NCI-H460 (cell line): ENCODE measurements at places on chromosomes 2 and 18.

GRCh38 chr18:70197844-70198243 lies 7.6 kb downstream of the RTTN start:
- DNase-seq, result no peak

DNA sequence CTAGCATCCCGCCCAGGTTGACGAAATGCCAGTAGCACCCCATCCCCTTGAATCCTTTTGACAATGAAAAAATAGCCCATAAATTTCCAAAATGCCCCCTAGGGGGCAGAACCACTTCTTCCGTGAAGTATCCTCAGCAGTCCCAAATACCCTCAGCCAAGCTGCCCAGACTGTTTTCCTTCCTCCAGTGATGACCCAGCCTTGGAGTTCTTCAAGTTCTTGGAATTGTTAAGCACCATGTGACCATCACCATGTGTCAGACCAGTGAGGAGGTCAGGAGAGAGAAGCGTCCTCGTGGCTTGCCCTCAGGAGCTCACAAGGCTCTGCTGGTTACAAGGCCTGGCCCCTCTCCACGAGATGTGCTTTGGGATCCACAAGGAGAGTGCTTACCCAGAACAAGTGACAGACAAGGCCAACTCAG lies 1.4 kb upstream of the SLC23A3 start:
- DNase-seq, result peak; percentile 49

DNA sequence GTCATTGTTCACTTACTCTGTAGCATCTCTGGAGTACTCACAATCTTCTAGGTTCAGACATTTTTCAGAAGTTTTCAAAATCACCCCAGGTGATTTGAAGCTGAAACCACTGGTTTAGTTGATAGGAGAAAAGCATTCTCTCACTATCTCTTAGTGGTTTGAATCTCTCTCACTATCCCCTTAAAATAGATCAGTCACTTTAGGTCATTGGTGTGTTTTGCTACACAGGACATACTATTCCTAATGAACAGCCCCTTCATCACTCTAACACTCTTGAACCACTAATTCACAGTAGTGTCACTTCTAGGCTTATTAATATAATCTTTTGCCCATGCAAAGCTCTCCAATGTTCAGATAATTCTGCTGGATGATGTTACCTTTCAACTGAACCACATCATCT lies 34.5 kb downstream of the LYPD6 start:
- DNase-seq, result no peak

GRCh38 chr2:66575625-66576310 lies 140.8 kb downstream of the MEIS1 start:
- no peak for DNase-seq

DNA sequence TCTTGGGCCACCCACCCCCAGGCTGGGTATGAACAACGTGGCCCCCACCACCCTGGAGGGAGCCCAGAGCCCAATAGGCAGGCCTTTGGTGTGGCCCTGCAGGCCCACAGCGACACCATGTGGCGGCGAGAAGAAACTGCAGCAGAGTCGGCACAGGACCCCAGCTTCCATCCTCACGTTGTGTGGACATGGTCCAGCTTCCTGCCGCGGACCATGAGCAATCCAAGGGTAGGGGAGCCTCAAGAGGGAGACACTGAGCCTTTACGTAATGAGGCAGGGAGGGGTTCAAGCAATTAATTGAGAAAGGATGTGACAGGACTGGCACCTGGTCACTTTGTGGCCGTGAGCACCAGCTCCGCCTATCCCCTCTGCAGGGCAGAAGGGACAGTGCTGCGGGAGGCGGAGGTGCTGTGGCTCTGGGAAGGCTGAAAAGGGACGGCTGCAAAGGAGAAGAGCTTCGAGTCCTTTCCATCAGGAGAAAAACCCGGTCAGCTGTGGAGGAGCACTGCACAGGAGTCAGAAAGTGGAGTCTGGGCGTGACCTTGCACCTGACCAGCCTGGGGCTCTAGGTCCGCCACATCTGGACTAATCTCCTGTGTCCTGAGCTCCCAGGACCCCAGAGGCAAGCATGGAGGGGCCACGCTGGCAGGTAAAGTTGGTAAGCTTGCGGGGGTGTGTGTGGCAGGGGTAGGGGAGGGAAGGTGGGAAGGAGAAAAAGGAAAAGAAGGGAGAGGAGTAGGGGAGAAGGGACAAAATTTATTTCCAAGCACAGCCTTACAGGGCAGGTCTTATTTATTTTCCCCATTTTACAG lies 44.9 kb downstream of the TMEM37 start:
- DNase-seq, result peak; percentile 53

GRCh38 chr2:73962798-73963197 lies 21.9 kb upstream of the TET3 start:
- no peak for DNase-seq

- no peak for DNase-seq
These were observed 49.6 kb downstream of the SMIM21 start for GRCh38 chr18:75377926-75378325.

- DNase-seq, result no peak
These were observed 955.8 kb downstream of the TDRD15 start for GRCh38 chr2:22079583-22079982.

- DNase-seq, result peak; percentile 15
These were observed 644.3 kb downstream of the IRS1 start for GRCh38 chr2:226155093-226155875.

- DNase-seq, result no peak
These were observed 35.4 kb downstream of the PREPL start for GRCh38 chr2:44325897-44326296.

DNA sequence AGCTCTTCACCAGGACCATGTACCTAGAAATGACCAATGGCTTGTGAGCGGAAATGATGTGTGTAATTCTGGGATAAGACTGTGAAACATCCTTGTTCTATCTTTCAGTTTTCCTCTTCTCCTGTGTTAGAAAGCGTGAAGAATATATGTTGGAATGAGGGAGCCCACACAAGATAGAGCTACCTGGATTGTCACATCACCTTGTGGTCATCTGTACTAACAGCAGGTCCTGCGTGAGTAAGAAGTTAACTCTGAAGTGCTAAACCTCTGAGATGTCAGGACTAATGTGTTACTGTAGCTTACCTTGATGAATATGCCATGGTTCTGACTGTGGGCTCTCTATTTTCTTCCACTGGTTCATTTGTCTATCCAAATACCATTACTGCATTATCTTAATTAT lies 75.6 kb downstream of the FASTKD2 start:
- DNase-seq, result no peak

DNA sequence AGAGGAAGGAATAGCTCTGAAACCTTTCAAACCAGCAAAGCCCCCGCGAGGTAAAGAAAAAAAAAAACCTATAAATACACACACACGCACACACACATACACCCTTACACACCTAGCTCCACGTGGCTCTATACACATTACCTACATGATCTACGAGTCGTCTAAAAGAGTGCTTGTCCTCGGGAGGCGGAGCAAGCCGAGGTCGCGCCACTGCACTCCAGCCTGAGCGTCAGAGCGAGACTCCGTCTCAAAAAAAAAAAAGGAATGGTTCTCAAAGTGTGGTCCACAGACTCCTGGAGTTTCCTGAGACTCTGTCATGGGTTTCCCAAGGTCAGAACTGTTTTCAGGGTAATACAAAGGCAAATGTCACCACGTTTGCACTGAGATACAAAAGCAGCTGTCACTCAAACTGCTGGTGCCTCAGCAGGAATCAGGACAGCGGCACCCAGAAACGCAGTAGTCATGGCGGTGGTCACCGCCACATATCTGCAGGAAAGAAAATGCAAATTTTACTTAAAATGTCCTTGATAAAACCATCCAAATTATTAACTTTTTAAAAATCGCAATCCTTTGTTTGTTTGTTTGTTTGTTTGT lies 130.0 kb upstream of the GPC1 start:
- DNase-seq, result no peak

DNA sequence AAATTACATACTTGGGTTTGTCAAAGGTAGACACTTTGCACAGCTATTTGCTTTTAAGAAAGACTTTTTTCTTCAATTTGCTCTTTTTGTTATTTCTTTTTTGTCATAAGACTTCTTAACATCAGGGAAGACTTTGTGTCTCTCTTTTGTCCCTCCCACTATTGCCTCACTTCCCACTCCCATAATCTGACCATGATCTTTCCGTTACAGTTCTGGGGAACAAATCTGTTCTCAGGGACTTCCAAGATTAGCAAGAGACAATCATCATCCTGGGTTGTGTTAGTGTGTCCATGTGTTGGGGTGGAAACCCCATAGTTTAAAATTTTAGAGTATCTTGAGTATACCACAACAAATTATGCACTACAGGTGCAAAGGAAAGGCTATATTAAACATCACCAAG lies 75.3 kb downstream of the REV1 start:
- no peak for DNase-seq

DNA sequence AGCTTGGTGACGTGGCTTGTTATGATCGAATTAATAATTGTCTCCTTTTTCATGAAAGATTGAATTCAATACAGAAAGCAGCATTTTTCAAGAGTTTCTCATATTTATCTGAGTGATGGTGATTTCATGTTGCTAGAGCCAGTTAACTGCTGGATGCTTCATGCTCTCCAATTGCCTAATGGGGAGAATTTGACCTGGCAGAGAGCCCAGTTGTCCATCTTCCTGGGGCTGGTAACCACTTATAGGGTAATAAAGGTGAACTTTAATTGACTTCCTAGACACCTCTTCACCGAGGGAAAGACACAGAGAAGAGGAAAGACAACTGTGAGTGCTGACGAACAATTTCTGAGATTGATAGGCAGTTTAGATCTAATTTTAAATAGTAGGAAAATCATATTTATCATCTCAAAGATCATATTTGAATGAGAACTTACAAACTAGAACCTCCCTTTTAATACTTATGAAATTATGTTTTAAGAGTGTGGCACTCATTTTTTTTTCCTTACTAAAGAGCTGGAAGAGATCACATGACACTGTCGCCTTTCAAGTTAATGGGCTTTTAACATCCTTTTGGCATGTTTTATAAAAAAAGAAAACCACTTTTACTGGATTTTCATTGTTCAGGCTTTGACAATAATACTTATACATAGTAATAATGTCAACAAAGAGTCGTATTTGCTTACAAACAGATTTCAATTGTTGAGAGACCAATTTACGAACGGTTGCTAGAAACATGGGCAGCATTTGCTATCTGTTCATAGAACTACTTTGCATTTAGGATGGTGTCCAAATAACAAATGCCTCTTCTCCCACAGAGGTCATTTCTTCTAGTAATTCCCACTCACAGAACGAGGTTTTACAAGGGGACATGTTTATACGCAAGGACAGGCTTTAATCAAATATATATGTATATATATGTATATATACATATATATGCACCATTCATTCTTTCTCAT lies 153.3 kb downstream of the RAPGEF4 start:
- DNase-seq, result no peak

GRCh38 chr18:79555885-79556284 lies 123.7 kb upstream of the CTDP1 start:
- no peak for DNase-seq

- DNase-seq, result peak; percentile 64
These were observed at the start of gene NRP2 for GRCh38 chr2:205682239-205682970. TSS of gene NRP2 (plus strand) at chr2:205682501. CDS start at chr2:205683291, 790 bp downstream.

DNA sequence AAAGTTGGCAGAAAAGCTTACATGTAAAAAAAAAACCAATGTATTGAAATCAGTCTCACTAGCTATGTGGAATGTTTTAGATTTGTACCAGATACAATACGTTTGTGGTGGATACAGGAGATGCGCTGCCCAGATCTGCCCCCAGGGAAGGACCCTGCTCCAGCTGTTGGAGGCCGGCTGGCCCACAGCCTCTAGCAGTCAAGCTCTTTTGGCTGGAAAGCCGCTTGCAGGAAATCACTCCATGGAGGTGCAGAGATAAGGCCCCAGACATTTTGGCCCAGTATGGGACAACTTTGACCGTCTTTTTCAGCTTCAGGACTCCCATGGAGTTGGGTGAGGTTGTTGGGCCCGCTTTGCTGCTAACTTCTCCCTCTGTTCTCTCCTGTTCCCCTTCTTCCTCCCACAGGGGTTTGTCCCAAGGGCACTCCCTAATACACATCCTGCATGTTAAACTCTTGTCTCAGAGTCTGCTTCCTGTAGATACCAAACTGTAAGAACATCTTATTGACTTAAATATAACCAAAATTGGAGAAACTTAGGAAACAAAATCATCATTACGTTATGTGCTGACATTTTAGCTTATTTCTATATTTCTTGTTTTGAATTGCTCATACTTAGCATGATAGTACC lies 1.7 kb upstream of the QPCT start:
- no peak for DNase-seq

DNA sequence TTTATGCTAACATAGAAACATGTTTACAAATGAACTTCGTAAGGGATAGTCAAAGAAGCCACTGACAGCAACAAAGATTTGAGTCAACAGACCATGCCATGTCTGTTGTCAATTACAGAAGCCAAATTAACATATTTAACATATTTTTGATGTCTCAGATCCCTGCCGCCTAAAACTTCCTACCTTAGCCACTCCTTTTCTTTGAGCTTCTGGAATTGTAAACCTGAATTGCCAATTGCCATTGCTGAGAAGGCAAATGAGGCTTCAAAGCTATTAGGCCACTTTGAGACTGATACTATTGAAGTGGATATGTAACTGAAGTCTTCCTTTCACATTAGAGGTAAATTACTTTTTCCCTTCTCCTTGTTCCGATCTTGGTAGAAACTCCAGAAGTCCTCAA lies 66.0 kb upstream of the DSEL start:
- DNase-seq, result no peak

GRCh38 chr2:156003780-156004179 lies 328.7 kb downstream of the NR4A2 start:
- no peak for DNase-seq

GRCh38 chr18:23994361-23994902 lies 20.1 kb upstream of the TTC39C start:
- peak; percentile 84 for DNase-seq

GRCh38 chr2:102037681-102038080 lies 45.9 kb downstream of the IL1R2 start:
- no peak for DNase-seq

- no peak for DNase-seq
These were observed 48.7 kb downstream of the TTC39C start for GRCh38 chr18:24063121-24063731.

DNA sequence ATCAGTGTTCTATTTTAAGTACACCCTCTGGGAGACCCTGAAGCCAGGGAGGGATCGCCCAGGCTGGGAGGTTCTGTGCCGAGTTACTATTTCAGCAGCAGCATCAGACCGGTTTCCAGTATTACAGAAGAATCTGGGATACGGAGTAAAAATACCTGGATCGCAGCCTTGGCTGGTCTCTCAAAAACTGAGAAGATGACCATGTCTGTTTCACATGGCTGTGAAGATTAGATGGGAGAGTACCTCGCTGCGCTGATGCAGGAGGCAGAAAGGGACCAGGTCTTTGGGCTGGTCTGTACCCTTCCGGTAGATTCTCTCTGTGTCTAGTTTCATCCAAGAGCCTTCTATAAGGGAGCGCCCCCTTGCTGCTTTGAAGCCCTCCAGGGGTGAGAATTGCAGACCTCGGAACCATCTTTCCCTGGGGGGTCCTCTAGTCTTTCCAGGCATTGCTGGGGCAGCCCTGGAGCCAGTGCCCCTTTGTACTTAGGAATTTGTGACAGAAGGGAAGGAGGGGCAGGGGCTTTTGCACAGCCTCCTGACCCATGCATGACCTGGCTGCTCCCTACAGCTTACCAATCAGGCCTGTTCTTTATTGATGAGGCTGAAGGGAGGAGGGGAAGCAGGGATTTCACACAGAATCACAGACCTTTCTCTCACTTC lies 56.3 kb upstream of the MAPRE3 start:
- no peak for DNase-seq
